ENCODE measurements at places on chromosomes 7 and 10.

- DNase-seq: no peak
These were observed 17.7 kb downstream of the LRRD1 start for GRCh38 chr7:92161271-92161670.

DNA sequence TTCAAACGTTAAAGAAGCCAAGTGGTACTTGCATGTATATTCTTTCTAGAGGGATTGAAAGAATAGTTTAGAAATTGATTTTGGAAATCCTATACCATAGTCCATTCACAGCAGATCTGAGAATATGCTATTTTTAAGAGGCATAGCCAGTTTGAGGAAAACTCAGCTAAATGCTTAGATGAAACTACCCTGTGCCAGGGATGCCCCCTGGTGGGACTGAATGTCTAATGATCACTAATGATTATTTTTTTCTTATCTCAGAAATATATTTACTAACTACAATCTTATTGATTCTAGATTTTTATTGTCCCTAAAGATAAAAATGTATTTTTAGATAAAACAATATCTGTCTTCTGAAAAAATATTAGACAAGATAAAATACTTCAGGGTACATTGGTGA lies 844.9 kb upstream of the PHF14 start:
- DNase-seq: peak; percentile 31

- DNase-seq: no peak
These were observed 93.5 kb downstream of the NRP1 start for GRCh38 chr10:33240931-33241330.

GRCh38 chr10:79090134-79090803 lies 21.5 kb downstream of the ZMIZ1 start:
- no peak for DNase-seq

- DNase-seq: no peak
These were observed 34.1 kb downstream of the HIF1AN start for GRCh38 chr10:100569687-100570481.

GRCh38 chr7:122100021-122100420 lies 44.0 kb downstream of the AASS start:
- DNase-seq: no peak

DNA sequence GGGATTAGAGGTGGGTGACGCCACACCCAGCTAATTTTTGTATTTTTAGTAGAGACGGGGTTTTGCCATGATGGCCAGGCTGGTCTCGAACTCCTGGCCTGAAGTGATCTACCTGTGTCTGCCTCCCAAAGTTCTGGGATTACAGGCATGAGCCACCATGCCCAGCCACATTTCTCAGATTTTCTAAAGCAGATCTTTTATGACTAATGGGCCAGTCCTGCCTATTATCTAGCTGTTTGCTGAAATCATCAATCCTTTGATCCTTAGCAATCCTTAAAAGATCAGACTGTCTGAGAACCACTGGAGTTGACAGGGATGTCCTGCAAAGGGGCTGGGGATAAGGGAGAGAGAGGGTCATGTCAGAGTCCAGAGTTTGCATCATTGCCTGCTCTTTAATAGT lies 21.2 kb upstream of the ABCA13 start:
- no peak for DNase-seq

GRCh38 chr7:147670759-147671158 lies 919.8 kb upstream of the C7orf33 start:
- DNase-seq: no peak

GRCh38 chr10:122875843-122876466 lies 3.4 kb downstream of the FAM24B start:
- no peak for DNase-seq

DNA sequence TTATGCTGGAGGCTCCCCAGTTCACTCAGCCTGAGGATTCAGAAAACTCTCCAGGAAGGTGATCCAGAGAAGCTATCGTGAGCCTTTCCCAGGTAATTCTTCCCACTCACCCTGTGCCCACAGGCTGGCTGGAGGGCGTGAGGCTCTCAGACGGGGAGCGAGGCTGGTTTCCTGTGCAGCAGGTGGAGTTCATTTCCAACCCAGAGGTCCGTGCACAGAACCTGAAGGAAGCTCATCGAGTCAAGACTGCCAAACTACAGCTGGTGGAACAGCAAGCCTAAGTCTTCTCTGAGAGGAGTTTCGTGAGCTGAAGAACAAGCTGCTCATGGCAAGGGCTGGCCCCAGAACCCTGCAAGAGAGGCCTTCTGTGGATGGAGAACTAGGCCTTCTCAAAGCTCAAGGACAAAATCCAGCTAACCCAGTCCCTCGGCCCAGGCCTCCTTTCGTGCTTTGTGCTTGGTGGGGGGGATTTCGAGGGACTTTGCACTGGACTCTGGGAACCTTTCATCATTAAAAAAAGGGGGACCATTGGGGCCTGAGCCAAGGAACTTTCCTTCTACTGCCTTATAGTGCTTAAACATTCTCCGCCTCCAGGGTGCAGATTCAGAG lies 23.6 kb downstream of the NOBOX start:
- DNase-seq: no peak

All from mesenchymal stem cell (in vitro differentiated cells and primary cell).